ENCODE measurements at places on chromosomes 11 and 22.

GRCh38 chr11:36376009-36376887 is 80.2 kb downstream of the PRR5L start:
- DNase-seq = peak; percentile 66

GRCh38 chr11:113778111-113778910 is 1.3 kb upstream of the CLDN25 start:
- peak; percentile 74 for DNase-seq

- no peak for DNase-seq
Observed at GRCh38 chr11:63564056-63564774, 1.0 kb upstream of the PLAAT2 start.

DNA sequence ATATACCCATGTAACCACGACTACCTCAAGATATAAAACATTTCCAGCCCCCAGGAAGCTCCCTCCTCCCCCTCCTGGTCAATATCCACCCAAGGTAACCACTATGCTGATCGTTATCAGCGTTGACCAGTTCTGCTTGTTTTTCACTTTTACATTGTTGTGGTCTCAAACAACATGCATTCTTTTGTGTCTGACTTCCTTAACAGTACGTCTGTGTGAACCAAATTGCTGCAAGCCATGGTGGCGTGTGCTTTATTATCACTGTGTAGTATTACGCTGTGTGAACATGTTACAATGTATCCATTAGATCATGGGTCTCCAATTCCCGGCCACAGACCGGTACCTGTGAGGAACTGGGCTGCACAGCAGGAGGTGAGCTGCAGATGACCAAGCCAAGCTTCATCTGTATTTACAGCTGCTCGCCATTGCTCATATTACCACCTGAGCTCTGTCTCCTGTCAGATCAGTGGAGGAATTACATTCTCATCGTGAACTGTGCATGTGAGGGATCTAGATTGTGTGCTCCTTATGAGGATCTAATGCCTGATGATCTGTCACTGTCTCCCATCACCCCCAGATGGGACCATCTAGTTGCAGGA is 15.5 kb upstream of the GRK3 start:
- no peak for DNase-seq

- no peak for DNase-seq
Observed at GRCh38 chr11:61280883-61281580, 14.1 kb downstream of the VWCE start.

DNA sequence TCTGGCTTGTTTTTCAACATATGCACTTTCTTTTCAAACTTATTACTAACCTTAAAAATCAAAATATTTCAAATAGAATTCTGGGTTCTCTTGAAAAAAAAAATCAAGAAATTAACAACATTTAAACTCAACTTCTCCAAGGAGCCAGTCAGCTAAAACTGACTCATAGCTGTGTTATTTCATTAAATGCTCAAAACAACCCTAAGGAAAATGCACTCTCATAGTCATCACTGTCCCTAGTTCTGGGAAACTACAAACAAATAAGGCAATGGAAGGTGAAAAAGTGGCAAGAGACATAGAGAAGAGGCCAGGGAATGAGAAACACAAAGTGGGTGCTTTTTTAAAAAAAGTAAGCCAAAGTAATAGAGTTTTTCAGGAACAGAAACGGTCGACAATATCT is 4.1 kb upstream of the ARHGAP20 start:
- no peak for DNase-seq

DNA sequence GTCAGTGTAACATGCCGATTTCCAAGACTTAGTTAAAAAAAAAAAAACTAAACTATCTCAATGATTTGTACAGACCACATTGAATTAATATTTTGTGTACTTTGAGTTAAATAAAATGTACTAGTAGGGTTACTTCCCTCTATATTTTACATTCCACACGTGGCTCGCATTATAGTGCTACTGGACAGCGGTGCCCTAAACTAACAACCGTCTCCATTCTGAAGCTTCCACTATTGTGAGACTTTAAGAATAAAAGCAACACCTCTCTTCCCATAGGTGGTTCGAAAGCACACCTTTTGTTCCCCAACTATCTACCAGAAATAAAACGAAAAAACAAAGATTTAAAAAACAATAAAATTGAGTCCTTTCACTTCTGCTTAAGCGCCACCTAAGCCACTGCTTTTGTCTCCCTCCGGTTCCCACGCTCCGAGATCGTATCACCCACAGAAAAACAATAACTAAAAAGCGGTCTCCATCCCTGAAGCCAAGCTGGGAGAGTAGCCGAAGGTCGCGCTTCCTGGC is 380 bp upstream of the TTC17 start:
- peak; percentile 3 for DNase-seq

DNA sequence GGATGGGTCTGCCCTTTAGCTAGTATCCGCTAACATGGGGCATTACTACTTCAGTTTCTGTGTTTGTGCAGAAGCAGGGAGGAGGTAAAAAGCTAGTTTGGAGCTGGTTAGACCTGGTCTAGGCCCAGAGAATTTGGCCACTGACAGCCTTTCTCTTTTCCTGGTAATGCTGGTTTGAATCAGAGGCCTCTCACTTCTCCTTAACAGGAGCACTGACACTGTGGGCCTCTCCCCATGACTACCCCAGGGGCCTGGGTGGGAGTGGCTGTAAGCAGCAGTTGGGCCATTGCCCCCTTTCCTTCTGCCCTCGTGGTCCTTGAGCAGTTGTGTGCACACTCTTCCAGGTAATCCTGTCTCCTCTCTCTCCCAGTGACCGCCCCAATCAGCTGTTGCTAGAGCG is 8.5 kb upstream of the SLC25A18 start:
- DNase-seq = no peak

DNA sequence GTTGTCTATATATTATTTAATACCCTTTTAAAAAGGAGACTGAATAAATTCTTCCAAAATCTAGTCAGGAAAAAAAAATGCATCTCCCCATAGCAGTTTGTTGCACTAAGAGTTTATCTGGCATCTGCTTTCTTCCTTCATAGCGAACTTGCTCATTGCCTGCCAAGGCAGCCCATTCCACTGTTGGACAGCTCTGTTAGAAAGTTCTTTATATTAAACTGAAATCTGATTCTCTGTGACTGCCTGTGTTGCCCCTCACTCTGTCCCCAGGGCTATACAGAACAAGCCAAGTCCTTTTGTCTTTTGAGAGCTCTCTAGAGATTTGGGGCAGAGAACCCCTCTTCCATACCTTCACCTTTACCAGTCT is 3.3 kb upstream of the CHRDL2 start:
- DNase-seq = no peak

DNA sequence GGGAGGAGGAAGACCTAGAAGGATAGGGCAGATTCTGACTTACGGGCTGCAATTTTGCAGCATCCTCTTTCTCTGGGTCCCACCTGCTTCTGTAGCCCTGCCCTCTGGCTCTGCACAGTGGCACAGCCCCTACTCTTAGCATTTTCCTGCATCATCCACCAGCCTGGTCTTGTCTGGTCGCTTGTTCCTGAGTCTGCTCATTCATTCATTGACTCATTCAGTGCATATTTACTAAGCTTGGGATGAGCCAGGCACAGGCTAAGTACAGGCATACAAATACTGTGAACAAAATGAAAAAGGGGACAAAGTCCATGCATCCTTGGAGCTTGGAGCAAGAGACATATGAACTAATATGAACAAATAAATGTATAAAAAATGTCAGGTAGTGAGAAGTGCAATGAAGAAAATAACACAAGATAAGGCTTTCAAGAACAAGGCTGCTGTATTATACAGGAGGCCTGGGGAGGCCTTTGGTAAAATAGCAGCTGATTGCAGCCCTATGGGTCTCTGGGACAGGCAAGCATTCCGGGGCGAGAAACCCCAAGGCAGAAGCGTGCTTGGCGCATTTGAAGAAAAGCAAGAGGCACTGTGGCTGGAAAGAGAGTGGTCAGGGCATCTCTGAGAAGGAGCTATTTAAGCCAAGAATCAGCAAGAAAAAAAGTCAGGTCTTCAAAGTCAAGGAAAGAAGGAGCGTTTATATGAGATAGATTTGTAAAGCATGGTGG is 108.0 kb upstream of the ALX4 start:
- no peak for DNase-seq

- no peak for DNase-seq
Observed at GRCh38 chr11:113947994-113948393, 26.9 kb upstream of the HTR3A start.

- no peak for DNase-seq
Observed at GRCh38 chr11:1565173-1565903, 6.7 kb downstream of the DUSP8 start.

- DNase-seq = no peak
Observed at GRCh38 chr22:39992088-39992826, 2.5 kb upstream of the FAM83F start.

DNA sequence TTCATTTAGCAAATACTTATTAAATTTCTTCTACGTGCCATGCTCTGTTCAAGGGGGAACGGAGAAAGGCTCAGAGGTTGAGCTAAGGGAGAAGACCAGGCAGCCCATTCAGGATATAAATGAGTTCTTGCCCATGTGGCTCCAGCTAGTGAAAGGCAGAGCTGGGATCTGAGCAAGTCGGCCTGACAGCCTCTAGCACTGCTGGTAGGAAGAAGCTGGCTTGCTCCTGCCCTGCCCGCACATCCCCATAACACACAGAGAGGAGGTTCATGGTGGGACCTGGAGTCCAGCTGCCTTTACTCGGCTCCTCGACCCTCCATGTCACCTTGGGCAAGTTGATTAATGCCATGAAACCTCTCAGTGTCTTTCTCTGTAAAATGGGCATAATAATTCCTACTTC is 2.0 kb downstream of the SLC15A3 start:
- no peak for DNase-seq

DNA sequence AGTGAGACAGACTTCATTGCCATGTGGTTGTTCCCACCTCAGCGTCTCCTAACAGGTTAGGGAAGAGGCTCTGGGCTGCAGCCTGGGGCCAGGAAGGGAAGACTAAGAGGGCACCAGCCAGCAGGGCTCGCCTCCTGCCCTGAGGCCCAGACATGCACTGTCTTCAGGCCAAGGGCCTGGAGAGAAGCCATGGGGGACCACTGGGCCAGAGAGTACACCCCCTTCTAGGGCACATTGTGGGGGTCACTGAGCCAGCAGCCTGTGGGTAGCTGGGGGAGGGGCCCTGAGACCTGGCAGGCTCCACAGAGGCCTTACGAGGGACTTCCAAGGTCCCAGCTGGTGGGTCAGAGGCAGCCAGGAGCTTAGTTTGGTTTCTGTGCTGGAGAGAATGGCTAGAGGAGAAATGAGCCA is 25.0 kb upstream of the MYRF start:
- DNase-seq = no peak

DNA sequence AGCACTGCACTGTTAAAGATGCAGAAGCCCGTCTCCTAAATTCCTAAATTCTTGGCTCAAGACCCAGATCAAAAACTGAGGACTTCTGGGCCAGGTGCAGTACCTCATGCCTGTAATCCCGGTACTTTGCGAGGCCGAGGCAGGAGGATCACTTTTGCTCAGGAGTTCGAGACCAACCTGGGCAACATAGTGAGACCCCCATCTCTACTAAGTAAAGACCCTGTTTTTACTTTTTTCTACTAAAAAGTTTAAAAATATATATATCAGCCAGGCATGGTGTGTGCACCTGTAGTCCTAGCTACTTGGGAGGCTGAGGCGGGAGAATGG is 29.7 kb downstream of the PDGFB start:
- DNase-seq = no peak

DNA sequence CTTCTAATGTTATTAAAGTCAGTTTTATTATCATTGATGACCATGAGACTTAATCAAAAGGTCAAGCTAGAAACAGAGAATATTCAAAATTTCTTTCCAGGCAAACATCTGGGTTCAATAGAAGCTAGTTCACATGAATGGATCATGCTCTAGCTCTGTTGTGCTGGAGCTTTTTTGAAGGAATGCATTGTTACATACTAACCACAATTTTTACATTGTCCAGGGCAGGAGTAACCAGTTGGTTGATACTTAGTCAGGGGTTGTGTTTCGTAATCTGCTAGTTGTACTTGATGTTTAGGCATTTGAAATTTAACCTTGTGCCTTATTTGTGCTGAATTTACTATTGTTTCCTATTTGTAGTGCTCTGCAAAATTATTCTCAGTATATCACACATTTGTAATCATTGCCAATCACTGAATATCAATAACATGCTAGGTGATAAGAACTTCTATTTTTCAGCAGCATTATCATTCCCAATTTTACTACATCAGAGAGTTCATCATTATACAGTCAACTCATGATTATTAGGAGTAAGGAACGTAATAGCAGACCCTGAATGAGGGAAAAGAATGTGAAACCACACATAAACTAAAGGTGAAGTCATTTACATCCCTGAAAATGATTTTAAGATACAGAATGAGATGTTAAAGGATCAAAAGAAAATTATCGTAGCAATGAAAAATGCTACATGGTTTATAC is 23.2 kb downstream of the NF2 start:
- DNase-seq = peak; percentile 73

DNA sequence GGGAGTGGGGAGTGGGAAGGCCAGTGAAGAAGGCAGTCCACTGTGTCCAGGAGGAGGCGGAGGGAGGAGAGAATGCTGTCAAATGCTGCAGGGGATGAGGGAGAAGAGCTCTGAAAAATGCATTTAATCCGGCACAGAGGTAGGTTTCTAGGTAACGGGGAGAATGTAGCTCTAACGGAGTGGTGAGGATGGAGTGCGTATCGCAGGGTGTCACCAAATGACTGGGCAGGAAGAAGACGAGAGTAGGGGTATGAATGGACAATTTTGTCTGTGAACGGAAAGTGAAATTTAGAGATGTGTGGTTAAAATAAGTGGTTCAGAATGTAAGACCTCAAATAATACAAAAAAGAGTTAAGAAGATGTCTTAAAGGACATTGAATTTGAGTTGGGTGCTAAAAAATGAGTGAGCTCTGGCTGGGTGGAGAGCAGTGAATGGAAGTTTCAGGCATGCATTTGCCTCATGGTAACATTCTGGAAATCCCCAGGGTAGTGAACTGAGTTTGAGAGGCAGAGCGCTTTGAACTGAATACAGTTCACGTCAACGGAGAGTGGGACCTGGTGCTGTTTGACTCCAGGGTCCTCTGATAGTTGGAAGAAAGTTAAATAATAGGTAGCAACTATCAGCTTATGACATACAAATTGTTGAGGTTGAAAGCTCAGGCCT is 81.3 kb upstream of the CADM1 start:
- no peak for DNase-seq

DNA sequence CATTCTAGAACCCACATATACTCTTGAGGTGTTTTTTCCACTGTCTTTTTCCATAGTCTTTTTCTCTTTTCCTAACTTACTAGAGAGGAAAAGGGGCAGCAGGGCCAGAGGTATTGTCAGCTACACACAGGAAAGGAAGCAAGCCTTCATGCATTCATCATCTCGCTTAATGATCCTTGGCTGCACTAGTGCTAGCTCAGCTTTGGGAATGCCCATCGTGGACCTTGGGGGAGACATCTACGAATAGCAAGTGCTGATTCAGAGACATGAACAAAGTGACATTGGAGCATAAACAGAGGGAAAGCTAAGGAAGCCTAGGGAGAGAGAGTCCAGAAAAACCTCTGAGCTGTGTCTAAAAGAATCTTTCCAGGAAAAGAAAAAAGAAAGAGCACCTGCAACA is 466.3 kb upstream of the ARHGAP42 start:
- no peak for DNase-seq

DNA sequence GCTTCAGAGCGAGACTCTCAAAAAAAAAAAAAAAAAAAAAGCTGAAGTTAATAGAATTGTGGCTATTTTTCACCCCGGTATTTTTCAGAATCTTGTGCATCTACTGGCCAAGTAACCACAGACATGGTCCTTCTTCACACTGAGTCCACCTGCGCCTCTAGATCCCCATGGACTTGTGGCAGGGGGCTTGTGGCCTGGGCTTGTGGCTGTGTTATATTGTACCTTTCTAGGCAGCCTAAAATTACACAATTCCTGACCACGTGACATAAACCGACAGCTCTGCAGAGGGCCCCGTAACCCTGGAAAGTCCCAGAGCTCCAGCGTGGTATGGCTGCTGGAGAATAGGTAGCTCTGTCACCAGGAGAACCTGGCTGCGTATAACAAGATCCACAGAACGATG is 10.9 kb upstream of the NAALADL1 start:
- no peak for DNase-seq

- no peak for DNase-seq
Observed at GRCh38 chr22:49257551-49257961, 570.1 kb downstream of the BRD1 start.

All from HT1080 (cell line).